ENCODE measurements at places on chromosomes 16 and 17.

DNA sequence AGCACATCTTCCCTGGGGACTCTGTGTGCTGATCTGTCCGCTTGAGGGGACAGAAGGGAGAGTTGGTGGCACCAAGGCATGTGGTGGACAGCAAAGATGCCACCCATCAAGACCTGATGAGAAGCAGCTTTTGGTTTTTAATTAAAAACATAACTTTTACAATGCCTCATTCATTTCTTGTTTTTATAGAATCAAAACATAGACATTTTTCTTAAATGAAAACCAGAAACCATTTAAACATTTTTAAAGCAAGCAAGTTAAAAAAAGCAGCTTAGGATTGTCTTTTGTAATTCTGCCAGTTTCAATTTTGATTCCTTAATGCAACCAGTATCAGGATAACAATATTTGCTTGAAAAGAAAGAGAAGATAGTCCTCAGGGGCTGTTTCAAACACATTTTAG is 123.7 kb upstream of the AXIN2 start:
- DNase-seq, result no peak

- no peak for DNase-seq
These were observed 165.4 kb downstream of the UTP18 start for GRCh38 chr17:51425773-51426172.

GRCh38 chr16:10015397-10015796 is 166.8 kb downstream of the GRIN2A start:
- DNase-seq, result no peak

DNA sequence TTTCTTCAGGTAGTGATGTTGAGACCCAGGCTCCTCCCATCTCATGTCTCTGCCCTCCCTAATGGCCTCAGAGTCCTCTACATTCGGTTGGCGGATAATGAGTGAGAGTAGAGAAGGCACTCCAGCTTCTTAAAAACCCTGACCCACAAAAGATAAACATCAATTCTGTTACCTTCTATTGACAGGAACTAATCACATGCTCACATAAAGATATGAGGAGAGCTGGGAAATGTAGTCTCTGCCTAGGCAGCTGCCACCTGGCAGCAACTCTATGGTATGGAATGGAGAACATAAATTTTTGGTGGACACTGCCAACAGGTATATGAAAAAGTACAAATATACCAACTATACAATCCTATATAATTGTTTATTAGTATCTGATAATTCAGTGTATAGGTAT is 110.7 kb upstream of the HLF start:
- DNase-seq, result no peak

GRCh38 chr17:5785338-5785737 is 201.0 kb upstream of the NLRP1 start:
- no peak for DNase-seq

GRCh38 chr17:2433696-2434095 is 32.8 kb upstream of the MNT start:
- no peak for DNase-seq

Data from upper lobe of right lung (tissue), 1 donor.